Activated CD4-positive, alpha-beta T cell treated with anti-CD3 and anti-CD28 coated beads, Interleukin-2, amount 50 U/mL, for 1 hour (primary cell): ENCODE measurements at places on chromosomes 12 and 14.

DNA sequence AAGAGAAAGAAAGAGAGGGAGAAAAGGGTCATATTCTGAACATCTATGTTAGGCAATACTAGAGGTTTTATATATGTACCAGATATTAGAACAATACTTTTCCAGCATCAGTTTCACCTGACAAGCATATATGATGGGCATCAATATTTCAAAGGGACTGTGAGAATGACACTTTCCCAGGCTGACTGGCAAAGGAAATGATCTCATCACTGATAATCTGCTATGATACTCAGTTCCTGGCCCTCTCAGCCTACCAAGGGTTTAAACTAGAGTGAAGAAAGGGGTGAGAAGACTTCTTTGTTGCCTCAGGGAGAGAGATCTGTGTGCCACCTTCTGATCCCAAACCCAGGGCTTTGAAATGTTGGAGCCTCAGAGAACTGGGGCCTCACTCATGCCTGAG, 183.5 kb downstream of the TTC8 start:
- DNase-seq = no peak

DNA sequence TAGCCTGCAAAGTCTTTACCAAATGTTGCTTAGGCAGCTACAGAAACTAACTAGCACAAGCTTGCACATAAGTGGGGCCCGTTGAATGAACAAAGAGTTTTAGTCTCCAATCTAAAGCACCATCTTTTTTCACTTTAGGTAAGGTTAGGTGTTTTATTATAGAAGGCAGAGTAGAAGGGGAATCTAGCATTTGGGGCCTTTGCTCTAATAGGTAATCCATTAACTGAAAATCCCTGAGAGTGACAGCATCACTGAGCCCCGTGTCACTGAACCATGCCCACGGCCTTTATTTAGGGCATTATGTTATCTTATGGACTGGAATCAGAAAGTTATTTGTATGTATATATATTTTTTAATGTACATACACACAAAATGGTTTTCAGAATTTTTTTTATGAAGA, 25.1 kb downstream of the CPNE8 start:
- DNase-seq = no peak

DNA sequence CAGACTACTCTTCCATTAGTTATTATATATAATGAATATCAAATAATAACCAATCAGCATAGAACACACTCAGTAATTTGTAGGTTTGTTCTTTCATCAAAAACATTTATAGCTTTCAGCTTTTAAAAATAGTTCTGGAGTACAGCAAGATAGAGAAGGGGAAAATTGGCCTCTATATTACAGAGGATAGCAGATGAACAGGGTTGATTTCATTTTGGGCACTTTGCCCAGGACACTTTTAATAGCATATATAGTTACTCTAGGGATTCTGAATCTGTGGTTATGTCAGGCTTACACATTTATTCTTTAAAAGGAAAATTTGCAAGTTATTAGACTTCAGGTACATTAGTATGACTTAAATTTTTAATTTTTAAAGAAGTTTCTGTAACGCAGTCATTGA, 52.6 kb downstream of the IFT81 start:
- no peak for DNase-seq

GRCh38 chr14:73785834-73786635, 65.6 kb upstream of the PTGR2 start:
- peak; percentile 62 for DNase-seq

DNA sequence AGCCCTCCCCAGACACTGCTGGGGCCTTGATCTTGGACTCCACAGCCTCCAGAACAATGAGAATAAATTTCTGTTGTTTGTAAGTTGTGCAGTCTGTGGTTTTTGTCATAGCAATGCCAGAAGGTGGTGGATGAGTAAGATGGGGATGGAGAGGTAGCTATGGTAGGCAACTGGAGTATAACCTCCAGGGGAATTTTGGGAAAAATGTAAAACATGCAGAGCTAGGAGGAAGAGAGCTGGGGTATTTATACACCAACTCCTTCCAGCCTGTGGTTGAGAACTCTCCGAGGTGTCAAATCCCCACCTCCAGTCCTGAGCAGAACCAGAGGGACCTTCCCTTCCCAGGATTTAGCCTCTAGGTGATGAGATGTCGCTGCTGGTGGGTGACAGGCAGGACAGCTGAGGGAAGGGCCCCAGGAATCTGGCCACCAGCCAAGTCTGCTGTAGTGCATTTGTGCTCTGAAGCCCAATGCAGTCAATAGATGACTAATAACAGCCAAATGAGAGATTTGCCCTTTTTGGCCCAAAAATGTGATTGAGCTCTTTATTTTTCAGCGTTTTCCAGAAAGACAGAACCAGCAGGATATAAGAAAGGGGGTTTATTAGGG, 19.1 kb upstream of the CEP170B start:
- no peak for DNase-seq

- DNase-seq = no peak
Measured at GRCh38 chr14:53346988-53347387, 193.9 kb upstream of the DDHD1 start.

DNA sequence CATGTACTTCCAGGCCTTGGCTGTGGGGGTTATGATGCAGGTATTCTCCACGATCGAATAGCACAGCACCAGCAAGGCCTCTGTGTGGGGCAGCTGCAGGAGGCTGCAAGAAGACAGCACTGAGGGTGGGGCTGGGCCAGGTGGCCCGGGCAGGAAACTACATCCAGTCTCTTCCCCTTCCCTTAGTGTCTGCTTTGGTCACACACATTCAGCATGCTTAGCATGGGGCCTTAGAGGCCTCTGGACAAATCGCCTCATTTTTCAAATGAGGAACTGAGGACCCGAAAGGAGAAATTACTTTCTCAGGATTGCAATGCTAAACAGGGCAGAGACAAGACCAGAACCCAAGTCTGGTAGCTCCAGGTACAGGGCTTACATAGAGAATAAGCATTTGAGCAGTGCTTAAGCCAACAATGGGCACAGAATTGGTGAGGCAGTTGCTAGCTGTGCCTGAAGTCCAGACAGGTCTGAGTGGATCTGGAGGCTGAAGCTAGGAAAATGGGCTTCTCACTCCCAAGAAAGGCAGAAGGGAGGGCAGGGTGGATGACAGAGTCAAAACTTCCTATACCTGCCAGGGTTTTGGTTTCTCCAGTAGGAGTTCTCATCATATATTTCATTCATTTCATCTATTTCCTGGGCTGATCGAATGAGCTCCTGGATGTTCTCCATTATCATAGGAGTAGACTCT, 3.5 kb downstream of the ACRBP start:
- no peak for DNase-seq

- no peak for DNase-seq
Measured at GRCh38 chr14:71430678-71431376, 501.4 kb upstream of the RGS6 start.

DNA sequence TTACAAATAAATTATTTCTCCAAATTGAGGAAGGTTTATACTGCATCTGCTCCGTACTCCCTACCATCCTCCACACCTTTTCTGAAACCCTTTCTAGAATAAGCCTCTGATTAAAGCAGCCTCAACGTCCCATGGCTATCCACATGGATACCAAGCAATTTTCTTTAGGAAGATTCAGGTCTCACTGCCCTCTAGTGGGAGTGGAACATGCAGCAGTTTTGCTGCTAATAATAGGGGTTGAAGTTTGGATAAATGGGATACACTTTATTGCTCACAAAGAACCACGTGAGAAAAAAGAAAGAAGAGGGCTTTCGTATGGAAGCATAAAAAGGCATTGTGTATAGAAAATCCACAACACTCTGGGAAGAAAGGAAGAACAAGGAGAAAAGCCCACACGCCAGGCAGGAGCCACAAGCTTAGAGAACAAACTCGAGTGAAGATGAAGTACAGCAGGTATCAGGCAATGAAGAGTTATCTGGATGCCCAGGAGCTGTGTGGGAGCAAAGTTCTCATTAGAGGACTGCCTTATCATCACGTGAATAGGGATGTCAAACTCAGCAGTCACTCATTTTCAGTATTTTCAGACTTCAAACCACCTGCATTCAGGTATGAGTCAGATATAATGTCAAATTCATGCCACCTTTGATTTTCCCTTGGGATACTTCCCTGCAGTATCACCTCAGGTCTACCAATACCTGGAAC, 45.8 kb downstream of the CCER1 start:
- no peak for DNase-seq

DNA sequence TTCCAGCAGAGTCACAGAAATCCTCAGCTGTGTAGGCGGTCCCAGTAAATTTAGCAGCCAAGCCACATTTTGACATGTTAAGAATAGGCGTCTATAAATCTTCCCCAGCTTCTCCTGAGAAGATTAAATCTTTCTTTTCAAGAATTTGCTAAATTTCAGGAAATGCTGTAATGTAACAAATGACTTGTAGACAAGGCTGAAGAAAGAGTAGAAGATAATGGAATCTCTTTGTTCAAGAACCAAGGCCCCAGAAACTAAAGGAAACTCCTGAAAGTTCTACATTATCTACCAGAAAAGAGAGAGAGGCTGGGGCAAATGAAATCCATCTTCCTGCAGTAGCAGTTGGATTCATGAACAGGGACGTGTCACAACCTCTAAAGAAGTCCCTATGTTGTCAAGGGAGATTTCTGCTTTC, 760.3 kb downstream of the NOVA1 start:
- DNase-seq = no peak

- DNase-seq = no peak
Measured at GRCh38 chr12:117052386-117053049, 46.7 kb downstream of the TESC start.

DNA sequence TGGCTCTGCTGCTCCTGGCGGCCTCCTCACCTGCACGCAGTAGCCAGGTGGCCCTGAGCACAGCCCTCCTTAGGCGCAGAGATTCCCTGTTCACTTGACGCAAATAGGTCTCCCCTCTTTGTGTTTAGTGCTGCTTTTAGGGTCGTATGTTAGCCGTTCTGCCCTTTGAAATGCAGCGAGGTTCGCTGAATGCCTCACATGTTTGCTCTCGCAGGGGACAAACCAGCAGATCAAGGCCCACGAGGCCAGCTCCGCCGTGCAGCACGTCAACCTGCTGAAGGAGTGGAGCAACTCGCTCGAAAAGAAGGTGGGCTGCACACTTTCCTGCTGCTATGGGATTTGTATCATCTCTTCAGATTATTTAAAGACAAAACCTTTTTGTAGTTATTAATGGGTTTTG, 31.4 kb upstream of the AMN start:
- no peak for DNase-seq

DNA sequence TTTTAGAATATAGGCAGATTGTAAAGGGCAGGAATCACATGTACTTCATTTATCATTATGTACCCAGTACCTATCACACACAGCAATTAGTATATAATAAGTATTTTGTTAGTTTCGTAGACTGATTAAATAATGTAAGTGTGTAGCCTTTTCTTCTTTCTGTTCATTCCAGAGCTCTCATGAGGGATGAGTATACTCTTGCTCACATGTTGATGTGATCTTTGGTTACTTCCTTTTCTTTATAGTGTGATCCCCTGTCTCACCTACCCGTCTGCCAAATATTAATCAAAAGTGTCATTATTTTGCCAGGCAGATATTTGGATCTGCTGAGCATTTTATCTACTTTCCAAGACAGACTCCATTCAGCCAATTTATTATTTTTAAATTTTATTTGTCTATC, 156.1 kb downstream of the PCNX1 start:
- DNase-seq = no peak

DNA sequence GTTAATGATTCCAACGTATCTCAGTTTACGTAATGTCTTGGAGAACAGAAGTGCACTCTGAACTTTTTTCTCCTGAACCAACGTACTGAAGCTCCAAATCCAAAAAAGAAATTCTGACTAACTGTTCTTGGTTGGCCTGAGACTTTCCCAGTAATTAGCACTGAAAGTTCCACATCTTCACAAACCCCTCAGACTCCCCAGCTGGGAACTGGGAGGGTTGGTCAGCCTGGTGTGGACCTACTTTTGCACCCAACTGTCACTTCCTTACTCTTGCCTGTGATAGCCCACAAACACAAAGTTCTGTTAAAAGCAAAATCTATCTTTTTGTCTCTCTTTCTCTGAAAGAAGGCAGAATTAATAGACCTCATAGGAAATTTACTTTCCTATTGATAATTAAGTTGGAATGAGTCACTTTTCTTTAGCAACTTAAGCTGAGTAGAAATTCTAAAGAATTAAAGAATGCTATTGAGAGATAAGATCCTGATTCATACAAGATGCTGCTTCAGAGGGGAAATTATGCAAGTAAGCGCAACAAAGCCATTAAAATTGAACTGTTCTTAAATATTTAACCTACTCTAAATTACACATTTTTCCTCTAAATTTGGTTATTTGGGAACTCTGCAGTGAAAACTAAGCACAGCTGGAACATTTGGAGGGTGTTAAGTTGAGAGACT, 155.0 kb downstream of the EPS8 start:
- DNase-seq = no peak

GRCh38 chr12:68613209-68613904, 2.7 kb downstream of the RAP1B start:
- peak; percentile 35 for DNase-seq

DNA sequence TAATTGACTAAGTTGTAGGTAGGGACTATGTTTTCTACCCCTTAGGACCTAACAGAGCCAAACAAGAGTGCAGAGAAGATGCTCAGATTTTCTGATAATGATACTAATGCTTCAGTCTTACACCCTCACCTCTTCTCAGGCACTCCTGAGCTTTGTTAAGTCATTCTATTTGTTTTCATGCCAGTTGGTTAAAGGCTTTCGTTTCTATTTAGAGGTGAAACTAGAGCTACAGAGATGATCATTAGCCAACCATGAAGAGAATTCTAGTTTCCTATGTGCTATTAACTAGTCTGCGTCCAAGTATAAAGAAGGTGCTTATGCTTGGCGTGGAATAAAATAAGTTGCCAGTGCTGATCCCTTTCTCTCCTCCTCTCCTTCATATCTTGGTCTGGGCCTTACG, 34.6 kb upstream of the PYGL start:
- DNase-seq = no peak

DNA sequence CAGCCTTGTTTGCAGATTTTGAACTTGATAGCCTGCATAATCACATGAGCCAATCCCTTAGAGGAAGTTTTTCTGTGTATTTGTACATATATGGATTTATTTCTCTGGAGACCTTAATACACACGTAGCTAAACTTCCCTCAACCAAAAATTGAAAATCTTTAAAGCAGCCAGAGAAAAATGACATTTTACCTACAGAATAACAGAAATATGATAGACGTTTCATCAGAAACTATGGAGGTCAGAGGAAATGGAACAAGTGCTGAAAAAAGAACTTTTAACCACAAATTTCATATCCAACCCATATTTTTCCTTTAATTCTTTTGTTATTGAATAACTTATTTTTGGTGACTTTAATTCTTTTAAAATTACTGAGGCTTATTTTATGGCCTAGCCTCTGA, 177.7 kb downstream of the CCDC91 start:
- no peak for DNase-seq

DNA sequence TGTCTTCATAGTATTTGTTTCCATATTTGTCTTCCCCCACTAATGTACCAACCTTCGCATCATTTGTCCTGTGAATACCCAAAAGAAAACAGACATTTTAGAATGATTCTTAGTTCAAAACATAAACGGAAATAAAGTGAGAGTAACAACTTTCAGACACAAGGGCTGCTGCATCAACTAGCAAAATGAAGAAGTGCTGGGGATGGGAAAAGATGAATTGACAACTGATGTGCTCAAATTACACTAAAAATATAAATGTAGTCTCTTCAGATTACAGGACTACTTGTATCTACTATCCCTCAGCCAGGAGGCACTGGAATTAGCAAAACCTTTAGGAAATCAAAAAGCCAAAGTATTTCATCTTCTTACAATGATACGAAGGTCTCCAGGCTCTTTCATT, 743 bp downstream of the NDUFA12 start:
- no peak for DNase-seq
